ENCODE measurements at places on chromosomes 7 and 10.

DNA sequence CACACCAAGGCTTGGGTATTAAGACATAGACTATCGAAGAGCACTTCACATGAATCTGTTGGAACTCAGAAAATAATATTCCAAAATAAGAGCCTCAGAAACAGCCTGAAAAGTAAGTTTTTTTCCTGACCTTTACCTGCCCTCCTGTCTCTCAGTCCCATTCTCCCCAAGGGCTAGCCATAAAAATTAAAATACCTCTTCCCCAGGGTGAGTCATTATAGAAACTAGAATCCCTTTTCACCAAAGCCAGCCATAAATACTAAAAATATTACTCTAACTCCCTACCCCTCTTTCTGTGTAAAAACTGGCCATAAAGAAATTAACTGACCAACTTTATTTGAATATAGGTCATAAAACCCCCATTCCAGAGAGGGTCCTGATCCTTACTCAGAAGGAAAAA, 87.9 kb upstream of the TMEM106B start:
- no peak for DNase-seq

DNA sequence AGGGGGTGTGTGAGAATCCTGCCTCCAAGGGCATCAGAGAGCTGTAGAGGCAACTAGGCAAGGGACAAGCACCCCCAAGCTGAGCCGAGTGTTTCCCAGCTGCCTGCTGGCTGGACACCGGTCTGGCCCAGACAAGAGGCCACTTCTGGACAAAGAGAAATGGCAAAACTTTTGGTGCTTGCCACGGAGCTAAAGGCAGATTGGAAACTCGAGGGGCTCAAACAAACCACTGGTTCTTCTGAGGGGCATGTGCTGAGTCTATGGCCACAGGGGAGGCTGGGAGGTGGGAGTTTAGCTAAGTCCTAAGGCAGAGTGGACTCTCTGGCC, 66.5 kb upstream of the INPP5A start:
- DNase-seq, result no peak

DNA sequence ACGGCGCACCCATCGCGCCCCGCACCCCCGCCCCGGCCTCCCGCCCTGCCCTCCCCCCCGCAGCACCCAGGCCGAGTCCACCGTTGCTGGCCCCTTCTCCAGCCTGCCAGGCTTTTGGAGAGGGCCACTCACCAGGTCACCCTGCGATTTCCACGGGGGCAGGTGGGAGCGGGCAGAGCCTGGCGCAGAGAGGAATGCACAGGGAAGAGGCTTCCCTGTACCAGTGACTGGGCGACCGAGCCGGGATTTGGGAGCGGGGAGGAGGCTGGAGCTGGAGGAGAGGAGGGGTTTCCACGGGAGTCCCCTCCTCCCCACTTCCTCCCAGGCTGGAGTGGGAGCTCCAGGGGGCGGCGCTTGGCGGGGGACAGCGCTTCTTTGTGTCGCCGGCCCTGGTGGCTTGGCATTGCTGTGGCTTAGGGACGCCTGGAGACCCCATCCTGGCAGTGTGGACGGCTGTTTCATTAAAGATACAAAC, 19.3 kb downstream of the TCAF1 start:
- peak; percentile 87 for DNase-seq

GRCh38 chr10:131908151-131908550, 7.3 kb downstream of the PPP2R2D start:
- no peak for DNase-seq

DNA sequence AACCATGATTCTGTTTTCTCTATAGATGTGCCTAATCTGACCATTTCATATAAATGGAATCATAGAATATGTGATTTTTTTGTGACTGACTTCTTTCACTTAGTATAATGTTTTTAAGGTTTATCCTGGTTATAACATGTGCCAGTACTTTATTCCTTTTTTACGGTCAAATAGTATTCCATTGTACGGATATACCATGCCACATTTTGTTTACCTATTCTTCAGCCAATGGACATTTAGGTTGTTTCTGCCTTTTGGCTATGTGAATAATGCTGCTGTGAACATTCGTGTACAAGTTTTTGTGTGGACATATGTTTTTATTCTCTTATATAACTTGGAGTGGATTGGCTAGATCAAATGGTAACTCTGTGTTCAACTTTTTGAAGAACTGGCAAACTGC, 178.3 kb upstream of the TCF7L2 start:
- no peak for DNase-seq

DNA sequence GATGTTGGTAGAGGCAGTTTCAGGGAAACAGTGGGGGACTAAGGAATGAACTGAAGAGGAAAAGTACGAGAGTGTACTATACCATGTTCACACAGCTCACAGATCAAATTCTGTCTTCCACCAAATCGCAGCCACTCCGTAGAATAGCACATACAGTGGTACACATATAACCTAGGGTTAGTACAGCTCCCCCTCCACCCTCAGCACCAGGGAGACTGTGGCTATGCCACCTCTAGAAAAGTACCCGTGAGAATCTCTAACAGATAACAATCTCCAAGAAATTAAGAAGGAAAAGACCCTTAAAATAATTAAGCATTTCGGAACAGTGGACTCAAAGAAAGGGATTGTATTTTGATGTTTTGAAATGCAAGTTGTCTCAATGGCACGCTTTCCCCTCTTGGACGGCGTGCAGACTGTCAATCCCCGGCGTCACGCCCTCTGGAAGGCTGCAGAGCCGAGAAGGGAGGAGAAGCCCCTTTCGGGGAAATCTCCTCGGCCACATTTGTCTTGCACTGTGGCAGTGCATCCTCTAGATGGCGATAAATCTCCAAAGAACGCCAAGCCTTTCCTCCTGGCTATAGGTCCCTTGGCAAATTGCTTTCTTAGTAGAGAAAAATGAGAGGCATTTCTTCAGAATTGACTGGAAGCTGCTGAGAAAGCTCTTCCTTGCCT, 345.0 kb downstream of the REEP3 start:
- DNase-seq, result peak; percentile 36

DNA sequence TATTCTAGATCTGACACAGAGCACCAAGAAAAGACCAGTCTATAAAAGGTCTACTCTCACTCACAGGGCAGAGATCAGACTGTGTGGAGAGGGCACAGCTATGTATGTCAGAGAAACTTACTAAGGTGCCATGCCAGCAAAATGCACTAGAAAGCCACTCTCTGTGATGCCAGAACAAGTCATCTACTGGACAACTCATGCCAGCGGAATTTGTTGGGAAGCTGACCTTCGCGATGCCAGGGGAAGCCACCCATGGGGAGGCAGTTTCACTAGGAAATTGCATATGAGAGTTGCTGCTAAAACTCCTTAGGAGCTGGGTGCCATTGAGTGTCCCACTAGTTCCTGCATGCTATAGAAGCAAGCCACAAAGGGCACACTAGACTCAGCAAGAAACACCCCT, 58.5 kb downstream of the MICU1 start:
- DNase-seq, result no peak

DNA sequence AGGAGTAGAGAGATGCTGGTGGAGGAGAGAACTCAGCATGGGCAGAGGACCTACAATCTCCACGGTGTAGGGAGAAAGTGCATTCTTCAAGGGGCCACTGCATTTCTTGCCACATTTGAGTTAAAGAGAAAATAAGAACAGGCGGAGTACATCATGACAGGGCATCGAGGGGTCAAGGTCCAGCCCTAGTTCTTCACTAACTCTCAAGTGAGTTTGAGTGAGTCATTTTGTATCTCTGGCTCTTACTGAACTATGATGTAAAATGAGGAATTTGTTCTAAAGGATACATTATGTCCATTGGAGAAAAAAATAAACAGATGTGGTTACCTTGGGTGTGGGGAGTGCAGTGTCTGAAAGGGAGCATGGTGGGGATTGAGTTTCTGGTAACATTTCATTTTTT, 182.9 kb downstream of the XPNPEP1 start:
- DNase-seq, result no peak

DNA sequence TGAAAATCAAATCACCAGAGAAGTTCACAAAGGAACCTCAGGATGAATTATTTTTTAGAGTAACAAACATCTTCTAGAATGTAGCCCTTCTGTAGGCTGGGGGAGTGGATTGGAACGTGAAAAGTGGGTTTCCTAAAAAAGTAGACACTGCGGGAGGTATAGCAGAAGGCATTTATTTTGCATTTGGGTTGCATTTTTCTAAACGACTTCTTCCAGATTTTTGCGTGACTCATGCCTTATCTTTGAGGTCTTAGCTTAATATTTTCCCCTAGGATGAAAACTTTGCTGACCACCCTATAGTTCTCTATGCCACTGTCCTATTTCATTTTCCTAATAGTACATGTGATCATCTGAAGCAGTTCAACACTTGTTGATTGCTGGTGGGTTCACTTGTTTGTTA, 112.7 kb upstream of the JCAD start:
- no peak for DNase-seq

DNA sequence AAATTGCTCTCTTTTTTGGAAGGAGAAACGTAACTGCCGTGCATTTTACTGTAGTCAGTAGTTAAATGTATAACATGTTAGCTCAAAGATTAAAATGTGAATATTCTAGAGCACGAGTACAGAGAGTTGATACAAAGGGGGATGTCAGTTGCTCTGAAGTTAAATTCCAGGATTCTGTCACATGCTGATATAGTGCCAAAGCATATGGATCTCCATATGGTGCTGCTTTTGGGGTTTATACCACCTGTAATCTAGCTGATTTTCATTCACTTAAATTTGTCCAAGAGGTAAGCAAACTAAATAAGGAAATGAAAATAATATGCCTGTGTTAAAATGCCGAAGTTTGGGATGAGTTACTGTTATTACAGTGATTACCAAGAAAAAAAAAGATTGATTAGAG, 298.6 kb downstream of the EXOC4 start:
- DNase-seq, result no peak

GRCh38 chr7:154942691-154943090, 60.2 kb downstream of the PAXIP1 start:
- no peak for DNase-seq

GRCh38 chr10:72540193-72540807, 85.6 kb downstream of the MICU1 start:
- no peak for DNase-seq

GRCh38 chr7:28748933-28749584, 209.1 kb downstream of the TRIL start:
- DNase-seq, result no peak

GRCh38 chr10:86037096-86037495, 329.5 kb downstream of the GRID1 start:
- DNase-seq, result no peak

DNA sequence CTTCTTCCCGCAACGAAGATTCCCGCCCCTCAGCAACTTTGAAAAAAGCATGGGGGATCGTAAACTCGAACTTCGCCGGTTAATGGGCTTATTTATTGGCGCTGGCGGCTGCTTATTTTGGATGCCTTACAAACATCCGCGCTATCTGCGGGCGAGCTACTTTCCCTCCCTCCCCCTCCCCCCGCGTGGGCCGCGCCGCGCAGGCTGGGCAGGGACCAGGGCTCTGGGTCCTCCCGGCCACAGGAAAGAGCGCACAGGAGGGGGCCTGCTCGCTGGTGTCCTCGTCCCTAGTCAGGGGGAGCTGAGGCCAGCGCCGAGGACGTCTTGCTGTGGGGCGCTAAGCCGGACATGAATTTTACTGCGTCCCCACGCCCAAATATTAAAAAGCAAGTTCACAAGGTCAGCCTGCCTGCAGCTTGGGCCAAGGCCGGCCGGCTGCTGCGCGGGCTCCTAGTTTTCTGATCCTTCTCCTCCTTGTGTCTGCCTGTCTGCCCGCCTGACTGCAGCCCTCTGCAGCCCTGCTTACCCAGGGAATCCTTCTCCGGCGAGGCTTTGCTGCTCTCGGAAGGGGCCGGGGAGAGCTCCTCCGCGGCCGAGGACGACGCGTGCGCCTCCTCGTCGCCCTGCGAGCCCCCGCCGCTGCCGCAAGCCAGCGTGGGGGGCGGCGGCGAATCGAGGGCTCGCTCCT, 1.2 kb downstream of the HOXA10 start:
- no peak for DNase-seq

- DNase-seq, result no peak
Observed at GRCh38 chr7:130281260-130281659, 11.7 kb upstream of the CPA4 start.

GRCh38 chr7:158356454-158356853, 231.2 kb downstream of the PTPRN2 start:
- no peak for DNase-seq

DNA sequence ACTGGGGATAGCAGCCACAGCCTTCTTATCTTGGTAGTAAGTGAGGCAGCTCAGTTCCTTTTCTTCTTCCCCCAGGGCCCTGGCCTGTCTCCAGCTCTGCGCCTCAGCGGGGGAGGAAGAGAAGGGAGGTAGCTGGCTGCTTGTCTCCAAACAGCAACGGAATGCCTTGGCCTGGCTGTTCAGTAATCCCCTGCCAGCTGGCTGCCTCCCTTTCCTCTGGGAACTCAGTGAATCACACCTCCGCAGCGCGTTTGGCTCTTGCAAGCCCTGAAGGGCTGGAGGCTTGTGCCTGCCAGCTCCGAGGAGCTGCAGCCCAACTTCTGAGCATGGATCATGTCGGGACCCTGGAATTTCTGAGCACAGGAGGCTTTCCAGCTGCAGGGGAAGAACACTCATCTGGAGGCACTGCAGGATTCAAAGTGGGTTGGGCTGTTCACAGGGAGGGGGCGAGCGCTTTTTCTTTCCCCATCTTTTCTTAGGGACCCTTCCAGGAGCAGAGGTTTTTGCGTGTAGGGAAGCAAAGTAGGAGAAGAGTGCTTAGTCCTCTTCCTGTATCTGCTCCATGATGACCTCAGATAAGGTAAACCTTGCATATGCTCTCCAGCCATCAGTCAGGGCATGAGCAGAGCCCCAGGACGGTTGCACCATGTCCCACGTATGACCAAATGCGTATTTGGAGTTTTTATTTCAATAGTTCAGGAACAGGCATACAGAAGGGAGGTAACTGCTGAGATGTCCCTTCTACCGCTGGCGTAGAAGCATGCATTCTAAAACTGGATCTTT, 253.2 kb upstream of the INHBA start:
- DNase-seq, result peak; percentile 79

GRCh38 chr7:155274633-155275355, 22.9 kb upstream of the INSIG1 start:
- DNase-seq, result no peak

GRCh38 chr7:141484907-141485306, 66.3 kb upstream of the AGK start:
- no peak for DNase-seq

GRCh38 chr7:64630496-64630895, 35.4 kb upstream of the ZNF107 start:
- DNase-seq, result peak; percentile 11

DNA sequence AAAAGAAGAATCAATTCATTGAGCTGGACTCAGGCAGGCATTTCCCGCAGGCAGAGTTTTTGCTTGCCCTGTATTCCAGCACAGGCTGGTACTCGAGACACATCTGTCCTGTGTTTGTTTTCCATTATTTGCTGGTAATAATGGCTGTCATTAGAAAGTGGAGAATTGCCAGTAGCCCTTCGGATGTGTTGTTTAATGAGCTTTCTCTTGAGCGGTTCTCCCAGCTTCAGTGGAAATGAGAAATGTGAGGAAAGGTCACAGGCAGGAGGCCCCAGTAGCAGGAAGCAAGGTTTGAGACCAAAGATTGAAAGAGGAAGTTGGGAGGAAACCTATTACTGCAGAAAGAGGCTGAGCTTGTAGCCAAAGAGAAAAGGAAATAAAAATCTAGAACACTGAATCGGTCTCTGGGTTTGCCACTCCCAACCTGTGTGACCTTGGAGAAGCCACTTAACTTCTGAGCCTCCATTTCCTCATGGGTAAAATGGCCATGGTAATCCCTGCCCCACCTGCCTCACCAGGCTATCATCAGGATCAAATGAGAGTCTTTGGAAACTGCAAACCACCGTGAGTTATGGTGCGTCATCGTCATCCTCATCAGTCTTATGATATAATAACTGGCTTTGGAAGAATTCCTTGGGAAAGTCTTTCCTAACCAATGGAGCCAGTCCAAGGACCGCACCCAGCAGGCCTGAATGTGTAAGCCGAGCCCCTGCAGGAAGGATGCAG, 67.7 kb downstream of the TACR2 start:
- DNase-seq, result peak; percentile 34

Measured in globus pallidus (tissue), 1 donor.